Frontal cortex (tissue), 4 donors: ENCODE measurements at places on chromosomes 11 and 22. TPM values are rescaled to one million over a fixed set of nuclear protein-coding genes. Genes with fewer than 3 reads are reported as not detected.

DNA sequence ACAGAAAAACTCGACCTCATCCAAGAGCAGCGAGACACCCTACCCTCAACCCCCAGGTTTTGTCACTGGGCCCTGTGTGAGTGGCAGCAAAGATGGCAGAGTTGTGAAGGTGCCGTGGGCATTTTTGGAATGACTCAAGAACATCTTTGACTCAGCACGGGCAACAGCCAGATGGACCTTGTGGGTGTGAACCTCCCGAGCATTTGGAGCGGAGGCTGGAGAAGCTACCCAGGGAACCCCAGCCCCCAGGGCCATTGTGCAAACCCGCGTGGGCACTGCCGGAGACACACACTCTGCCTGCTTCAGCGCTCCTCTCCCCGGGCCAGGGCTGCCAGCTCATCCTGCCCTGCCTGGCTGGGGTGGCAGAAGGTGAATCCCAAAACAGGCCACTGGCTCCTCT lies 66.1 kb downstream of the PANX1 start:
- no peak for DNase-seq

DNA sequence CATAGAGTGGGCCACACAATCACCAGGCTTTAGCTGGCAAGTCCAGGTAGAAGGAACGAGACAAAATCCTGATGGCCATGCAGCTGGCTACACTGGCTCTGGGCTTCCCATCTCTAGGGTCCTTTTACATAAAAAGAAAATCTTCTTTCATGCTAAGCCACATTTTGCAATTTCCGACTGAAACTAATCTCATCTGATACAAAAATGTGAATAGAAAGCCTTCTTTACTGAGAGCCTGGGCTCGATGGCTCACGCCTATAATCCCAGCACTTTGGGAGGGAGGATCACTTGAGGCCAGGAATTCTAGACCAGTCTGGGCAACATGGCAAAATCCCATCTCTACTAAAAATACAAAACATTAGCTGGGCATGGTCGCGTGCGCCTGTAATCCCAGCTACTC lies 67.2 kb downstream of the MICAL3 start:
- no peak for DNase-seq

- DNase-seq = no peak
These were observed at the start of gene OR56A4 for GRCh38 chr11:6006846-6007245. TSS of gene OR56A4 (minus strand) at chr11:6006946. CDS start at chr11:6002992, 3,954 bp downstream.

DNA sequence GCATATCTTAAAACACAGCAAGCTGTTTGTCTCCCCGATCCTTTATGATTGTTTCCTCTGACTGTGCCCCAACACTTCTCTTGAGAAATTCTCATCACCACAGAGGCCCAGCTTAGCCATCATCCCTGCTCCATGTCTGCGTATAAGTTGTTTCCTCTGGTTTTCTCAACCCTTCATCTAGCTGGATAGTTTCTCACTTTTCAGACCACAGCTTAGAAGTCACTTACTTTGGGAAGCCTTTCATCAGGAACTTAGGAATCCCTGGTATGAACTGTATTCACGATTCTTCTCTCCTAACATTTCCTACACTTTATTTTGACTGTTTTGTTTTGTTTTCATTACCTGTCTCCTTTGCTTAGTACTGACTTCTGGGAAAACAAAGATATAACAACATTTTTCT lies 295.2 kb downstream of the GUCY1A2 start:
- no peak for DNase-seq

GRCh38 chr11:77069336-77069968 lies 2.7 kb downstream of the CAPN5 start:
- DNase-seq = no peak

GRCh38 chr11:61616434-61616833 lies 35.6 kb upstream of the SYT7 start:
- DNase-seq = no peak

- DNase-seq = no peak
These were observed 5.9 kb downstream of the SERPIND1 start for GRCh38 chr22:20779818-20780158.

- no peak for DNase-seq
These were observed 15.5 kb downstream of the NECTIN1 start for GRCh38 chr11:119713359-119714040.

DNA sequence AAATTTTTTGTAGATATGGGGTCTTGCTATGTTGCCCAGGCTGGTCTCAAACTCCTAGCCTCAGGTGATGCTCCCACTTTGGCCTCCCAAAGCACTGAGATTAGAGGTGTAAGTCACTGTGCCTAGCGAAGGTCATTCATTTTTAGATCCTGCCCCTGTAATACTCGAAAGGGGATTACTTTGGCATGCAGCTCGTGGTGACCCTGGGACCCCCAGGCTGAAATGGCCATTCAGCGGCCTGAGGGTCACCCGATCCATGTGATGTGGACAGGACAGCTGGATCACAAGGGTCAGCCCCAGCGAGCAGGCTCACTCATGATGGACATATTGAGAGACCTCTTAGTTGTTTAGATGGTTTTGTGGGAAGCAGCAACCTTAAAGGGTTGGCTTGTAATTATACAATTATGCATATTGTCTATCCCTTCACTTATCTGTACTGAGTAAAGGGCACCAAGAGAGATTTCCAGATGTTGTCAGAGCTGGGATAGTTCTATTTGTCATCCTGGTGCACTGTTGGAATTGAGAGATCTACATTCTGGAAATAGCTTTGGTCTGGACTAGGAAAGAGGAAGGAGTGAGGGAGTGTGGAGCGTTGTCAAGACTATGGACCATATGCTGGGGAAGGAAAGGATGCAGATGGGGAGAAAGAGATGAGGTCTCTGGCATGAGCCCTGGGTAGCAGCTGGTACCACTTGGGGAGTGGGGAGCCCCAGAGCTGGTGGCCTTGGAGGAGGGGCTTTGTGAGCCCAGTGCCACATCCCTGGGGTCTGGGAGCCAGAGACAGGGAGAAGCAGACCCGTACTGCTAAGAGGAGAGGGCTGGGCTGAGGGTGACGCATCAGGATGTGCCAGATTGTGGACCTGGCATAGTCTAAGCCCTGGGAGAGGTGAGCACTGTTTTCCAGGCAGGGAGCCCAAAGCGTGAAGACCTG lies 15.5 kb downstream of the RHBDD3 start:
- no peak for DNase-seq

Gene AAMDC
- total RNA-seq = 3.7 TPM

DNA sequence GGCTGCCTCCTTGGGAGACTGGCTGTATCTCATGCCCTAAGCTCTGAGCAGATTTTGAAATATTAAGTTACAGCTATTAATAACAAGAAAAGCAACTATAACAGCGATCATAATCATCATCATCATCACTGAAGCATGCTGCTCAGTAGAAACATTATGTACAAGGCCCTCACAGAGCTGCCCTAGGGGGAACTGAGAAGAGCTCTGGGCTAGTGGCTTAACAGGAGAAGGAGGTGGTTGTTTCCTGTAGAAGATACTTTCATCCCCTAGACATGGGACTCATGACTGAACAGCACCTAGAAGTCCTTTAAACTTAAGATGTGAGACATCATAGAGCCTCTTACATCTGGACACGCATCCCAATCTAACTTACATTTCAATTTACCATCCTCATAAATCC lies 332.8 kb upstream of the PLET1 start:
- DNase-seq = no peak

DNA sequence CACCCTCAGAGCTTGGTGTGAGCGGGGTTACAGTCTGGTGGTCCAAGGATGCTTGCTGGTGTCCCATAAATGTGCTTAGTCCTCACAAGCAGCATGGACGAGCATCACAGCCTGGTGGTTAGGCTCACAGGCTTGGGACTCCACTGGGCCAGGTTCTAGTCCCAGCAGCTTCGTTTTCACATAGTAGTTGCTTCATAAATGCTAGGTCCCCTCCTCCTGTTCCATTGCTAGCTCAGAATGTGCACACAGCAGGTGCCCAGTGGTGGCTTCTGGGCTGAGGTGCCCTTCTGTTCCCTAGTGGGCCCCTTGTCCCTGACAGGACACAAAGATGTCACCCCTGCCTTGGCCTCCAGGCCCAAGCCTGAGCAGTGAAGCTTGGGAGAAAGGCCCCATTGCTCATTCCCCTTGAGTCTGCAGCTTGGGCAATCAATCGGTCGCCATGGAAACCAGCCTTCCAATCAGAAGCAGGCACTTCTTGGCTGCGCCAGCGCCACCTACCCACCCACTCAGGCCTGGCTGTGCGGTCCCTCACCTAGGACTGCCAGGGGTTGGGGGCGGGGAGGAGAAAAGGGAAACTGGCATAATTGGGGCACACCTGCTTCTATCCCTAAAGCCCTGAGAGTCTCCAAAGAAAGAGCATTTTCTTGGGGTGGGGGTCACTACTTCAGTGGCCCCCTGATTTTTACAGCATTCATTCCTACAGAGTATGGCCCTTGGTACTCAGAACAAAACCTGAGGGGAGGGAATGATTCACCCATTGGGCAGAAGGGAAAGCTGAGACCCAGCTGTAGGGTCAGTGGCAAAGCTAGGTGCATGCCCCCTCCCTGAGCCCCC lies 48.1 kb downstream of the CYTH4 start:
- DNase-seq = peak; percentile 73

DNA sequence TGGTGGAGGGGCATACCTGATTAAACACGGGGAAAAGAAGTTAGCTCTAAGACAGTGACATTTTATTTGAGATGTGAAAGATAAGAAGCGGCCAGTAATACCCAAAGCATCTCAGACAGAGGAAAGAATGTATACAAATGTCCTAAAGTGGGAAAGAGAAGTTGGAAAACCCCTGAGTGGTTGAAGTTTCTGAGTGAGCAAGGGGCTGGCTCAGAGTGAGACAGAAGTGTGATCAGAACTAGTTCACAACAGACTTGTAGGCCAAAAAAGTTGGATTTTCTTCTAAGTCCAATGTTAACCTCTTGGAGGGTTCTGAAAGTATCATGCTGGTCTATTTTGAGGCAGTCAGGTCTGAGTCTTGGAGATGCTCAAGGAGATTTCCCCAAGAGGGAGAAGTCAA lies 608.7 kb downstream of the SOX6 start:
- DNase-seq = no peak

- DNase-seq = no peak
These were observed at the start of gene CASP1 for GRCh38 chr11:105034813-105035620. TSS of gene CASP1 (minus strand) at chr11:105035144. CDS start at chr11:105035113, 31 bp downstream.

- no peak for DNase-seq
These were observed 68.9 kb downstream of the CSTPP1 start for GRCh38 chr11:47005441-47005840.

GRCh38 chr22:45932071-45932470 lies 44.9 kb downstream of the WNT7B start:
- DNase-seq = no peak

GRCh38 chr11:134978388-134979088 lies 566.5 kb upstream of the B3GAT1 start:
- DNase-seq = no peak

- no peak for DNase-seq
These were observed 13.1 kb downstream of the LARGE2 start for GRCh38 chr11:45935349-45936064.

Gene DEPDC5
- total RNA-seq = 15.9 TPM

Gene FAM83F
- 0.41 TPM for total RNA-seq

- DNase-seq = no peak
These were observed 20.1 kb downstream of the FZD4 start for GRCh38 chr11:86934926-86935579.

GRCh38 chr22:49216579-49216978 lies 611.1 kb downstream of the BRD1 start:
- DNase-seq = no peak

GRCh38 chr22:37260155-37260795 lies 16.2 kb upstream of the RAC2 start:
- DNase-seq = no peak

Gene CD248
- 1.2 TPM for total RNA-seq

- DNase-seq = no peak
These were observed 72.5 kb upstream of the MYO18B start for GRCh38 chr22:25669253-25670069.

Gene GLYATL1
- 0.82 TPM for total RNA-seq

DNA sequence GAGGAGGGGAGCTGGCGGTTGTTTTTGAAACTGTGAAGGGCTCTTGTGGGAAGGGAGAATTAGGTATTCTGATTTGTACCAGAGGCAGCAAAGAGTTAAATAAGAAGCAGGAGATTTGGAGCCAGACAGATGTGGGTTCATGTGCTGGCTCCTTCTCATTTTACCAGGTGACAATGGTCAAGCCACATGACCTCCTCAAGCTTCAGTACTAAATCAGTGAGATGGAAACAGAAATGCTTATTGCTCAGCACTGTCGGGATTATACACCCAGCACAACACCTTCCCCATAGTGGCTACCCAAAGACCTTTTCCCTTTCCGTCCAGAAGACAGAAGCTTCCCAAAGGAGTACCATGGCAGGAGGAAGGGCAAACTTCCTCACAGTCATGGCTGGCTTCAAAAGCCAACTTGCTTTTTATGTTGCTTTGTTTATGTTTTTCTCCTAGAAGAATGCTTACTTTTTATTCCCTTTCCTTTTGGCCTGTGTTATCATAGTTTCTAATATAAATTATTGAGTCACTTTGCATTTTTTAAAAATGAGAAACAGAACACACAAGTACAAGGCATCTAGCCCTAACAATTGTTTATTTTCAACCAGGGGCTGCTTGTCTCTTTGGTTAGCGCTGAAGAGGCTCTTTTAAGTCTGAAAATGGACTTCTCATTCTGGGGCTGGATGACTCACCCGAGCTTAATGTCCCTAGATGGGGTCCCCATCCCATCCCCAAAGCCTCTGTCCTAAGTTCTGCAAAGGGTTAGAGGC lies 181.5 kb upstream of the ZBED5 start:
- no peak for DNase-seq

- no peak for DNase-seq
These were observed 106.4 kb downstream of the MIAT start for GRCh38 chr22:26763633-26764361.

DNA sequence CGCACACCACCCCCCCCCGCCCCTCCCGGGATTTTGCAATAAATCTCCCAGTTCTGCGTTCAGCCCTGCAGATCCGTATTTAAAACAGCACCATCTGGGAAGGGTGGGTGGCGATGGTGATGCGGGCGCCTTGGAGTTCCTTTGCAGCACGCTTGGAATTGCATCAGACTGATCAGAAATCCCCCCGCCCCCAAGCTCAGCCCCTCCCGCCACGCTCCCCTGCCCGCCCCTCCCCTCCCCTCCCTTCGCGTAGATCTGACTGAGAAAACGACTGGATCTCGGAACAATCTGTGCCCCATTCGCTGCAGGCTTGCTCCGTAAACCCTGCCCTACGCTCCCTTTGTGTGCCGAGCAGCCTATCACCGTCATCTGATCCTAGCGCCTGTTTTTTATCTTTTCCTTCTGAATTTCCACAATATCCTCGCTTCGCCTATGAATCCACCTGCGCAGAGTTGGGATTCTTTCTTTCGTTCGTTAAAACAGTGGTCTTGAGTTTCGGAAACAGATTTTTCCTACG lies 18.1 kb upstream of the BDNF start:
- DNase-seq = peak; percentile 32

DNA sequence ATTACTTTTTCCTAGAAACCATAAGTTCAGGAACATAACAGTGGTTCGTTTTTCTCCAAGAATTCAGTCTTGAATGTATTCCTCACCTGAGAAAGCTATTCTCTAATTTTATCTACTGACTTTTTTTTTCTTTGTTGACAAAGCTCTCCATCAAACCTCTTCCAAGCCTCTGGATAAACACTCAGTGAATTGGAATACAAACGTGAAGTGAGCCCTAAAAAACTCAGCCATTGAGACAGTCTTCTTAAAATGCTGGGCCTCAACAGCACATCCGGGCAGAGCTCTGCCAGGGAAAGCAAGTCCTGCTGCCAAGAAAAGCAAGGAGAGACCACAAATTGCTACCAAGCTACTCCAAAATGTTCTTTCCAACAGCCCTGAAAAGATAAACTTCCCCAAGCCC lies 7.7 kb upstream of the SLC1A2 start:
- no peak for DNase-seq

Gene PRG2
- not detected for total RNA-seq
